ENCODE measurements at places on chromosomes 3 and 15.

DNA sequence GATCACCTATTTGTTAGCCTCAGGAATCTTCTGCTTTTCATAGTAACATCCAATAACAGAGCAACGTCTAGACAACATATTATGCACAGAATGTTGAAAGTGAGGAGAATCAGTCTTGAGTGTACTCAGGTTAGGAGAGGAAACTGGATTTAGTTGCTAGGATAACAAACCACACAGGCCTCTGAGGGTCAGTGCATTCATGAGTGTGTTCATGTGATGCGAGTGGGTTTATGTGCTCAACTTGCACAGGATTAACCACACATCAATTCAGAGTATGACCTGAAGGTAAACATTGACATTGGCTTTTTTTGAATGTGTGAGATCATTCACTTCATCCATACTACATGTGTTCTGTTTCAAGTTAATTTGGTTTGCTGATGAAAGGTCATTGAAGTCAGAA is 287.6 kb downstream of the DIPK2A start:
- DNase-seq = no peak

DNA sequence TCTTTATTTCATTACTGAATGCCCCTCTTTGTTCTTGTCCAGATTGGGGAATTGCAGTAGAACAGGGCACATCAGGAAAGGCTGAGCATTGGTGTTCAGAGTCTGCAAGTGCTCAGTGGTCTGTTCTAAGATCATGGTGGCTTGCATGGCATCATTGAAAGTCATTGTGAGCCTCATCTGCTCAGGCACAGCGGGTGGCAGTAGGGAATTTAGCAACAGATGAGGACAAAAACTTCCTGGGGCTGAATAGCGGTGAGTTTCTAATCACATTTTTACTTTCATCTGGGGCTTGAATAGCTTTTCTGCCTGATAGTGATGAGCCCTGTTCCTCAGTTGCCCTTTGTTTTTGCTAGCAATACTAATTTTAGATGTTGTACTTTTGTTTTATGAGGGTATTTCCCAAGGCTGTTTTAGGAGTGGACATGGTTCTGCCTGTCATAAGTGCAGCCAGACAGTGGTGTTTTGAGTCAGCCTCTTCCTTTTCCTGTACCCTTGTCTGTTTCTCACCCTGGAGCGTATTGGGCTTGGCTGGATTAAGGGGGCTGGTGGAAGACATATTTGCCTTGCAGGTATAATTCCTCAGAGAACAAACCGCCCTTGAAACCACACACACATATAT is 127.2 kb upstream of the IL12A start:
- DNase-seq = no peak

DNA sequence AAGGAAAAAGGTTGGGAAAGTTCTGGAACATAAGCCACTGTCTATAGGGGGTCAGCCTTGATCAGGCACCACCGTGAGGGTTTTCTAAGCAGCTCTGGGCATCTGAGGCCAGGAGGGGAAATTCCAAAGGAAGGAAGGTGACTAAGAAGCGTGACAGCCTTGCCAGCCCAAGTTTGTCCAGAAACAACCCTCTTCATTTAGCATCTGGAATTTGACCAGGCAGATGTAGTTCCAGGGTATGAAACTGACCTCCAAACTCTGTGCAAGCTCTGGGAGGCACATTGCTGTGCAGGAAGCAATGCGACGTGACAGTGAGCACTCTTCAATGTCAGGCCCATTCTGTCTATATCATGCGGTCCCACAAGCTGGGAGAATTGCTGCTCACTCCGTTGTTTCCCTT is 85.4 kb upstream of the TPM1 start:
- DNase-seq = no peak

- no peak for DNase-seq
Measured at GRCh38 chr3:61853912-61854311, 292.5 kb downstream of the PTPRG start.

DNA sequence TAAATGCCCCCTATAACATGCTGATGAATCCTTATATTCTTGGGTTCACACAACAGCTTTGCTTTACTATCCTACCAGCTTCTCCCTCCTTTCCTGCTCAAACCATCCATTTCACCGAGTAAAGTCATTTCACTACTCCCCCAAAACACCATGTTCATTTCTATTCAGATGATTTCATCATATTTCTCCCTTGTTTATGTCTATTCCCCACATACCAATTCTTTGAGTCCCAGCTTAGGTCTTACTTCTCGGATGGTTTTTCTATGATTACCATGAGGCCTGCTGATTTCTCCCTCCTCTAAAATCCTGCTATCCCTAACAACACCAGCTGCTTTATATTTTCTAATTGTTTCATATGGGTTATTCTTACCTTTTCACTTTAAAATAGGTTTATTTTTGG is 231.4 kb downstream of the TIGIT start:
- DNase-seq = no peak

- DNase-seq = no peak
Measured at GRCh38 chr15:43808960-43809678, 8.7 kb downstream of the HYPK start.

DNA sequence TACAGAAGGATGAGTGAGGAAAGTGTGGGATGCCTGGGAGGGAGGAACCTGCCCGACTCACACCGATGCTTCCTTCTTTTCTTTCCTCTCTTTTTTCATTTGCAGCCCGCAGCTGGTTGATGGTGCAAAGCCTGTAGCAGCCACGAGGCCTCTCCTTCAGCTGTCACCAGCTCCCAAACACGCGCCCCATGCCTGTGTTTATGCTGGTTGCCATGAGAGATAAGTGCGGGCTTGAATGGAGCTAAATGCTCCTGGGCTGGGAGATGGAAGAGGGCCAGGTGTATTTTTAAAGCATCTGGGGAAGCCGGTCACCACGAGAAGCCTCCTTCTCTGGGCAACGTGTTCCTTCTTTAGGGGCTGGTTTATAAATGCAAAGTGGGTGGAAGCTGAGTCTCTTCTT is 9.3 kb downstream of the COLQ start:
- no peak for DNase-seq

- no peak for DNase-seq
Measured at GRCh38 chr3:111882799-111883198, 23.7 kb downstream of the PHLDB2 start.

GRCh38 chr3:62436785-62437184 is 63.4 kb upstream of the FEZF2 start:
- DNase-seq = no peak

DNA sequence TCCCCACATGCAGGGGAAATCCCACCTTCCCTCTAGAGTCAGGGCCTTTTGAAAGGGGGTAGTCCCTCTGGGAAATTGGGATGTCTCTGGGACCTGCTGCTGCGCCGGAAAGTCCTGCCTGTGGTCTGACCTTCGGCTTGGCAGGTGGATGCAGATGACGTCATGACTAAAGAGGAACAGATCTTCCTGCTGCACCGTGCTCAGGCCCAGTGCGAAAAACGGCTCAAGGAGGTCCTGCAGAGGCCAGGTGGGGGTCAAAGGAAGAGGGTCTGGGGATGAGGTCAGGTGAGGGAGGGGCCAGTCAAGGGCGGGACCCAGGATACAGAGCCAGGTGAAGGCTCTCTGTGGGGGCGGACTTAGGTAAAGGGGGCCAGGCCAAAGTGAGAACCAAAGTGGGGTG is 16.2 kb downstream of the PTH1R start:
- DNase-seq = no peak

DNA sequence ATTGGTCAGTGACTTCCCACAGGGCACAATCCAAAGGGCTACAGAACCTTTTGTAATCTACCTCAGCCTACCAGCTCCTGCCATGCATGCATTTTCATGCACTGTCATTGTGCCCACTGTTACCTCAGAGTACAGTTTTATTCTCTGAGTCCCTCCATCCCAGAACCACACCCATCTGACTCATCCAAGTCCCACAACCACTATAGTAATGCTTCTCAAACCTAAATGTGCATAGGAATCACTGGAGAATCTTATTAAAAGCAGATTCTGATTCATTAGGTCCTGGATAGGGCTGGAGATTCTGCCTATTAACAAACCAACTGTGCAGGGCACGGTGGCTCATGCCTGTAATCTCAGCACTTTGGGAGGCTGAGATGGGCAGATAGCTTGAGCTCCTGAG is 3.7 kb upstream of the B3GALNT1 start:
- DNase-seq = no peak

- DNase-seq = no peak
Measured at GRCh38 chr3:134594331-134594741, 56.5 kb downstream of the KY start.

- no peak for DNase-seq
Measured at GRCh38 chr3:135081856-135082434, 286.9 kb downstream of the EPHB1 start.

GRCh38 chr3:149333176-149333859 is at the start of gene TM4SF18:
TM4SF18 (minus strand) TSS chr3:149333636; CDS start chr3:149333382, 254 bp downstream.
- DNase-seq = no peak

DNA sequence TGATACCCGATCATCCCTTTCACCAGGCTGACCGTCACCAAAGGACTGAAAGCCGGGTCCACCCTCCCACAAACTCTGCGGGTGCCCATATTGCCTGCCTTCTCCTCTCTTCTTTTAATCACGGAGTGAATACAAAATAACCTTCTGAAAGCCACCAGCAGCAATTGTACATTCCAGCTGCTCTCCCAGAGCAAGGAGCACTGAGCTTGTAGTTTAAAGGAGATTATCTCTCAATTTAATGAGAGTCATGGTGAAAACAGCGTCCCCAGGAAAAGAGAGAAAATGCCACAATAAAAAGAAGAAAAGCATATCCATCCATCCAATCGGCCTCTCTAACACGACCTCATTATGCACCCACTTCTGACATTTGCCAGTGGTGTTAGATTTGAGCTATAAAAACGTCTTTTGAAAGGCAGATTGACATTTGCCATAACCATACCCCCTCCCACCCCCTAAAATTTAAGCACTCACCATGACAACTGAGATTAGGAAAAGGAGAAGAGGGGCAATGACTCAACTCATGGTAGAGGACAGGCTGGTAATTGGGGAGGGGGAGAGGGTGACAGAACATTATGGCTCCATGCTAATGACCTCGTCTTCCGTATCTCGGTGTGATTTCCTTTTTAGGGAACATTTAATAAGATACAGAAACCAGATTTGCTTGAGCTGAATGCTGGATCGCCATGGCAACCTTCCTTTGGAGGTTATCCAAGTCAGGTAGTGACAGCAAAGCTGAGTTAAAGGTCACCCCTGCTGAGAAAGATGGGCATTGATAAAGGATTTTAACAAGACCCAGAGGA is 106.2 kb downstream of the ST8SIA2 start:
- DNase-seq = no peak

GRCh38 chr15:52709187-52709981 is 30.2 kb upstream of the ATOSA start:
- no peak for DNase-seq

- peak; percentile 65 for DNase-seq
Measured at GRCh38 chr3:17023006-17023664, 138.4 kb downstream of the PLCL2 start.

Measured in CD4-positive, alpha-beta T cell treated with Interleukin-17A for 1 hour (primary cell).